ENCODE measurements at places on chromosomes 1 and 21. TPM values are rescaled to one million over a fixed set of nuclear protein-coding genes. Genes with fewer than 3 reads are reported as not detected.

The SPATA21 gene
- not detected for total RNA-seq

The LCE3D gene
- total RNA-seq, result not detected

The SPRR2G gene
- total RNA-seq, result not detected

The C8A gene
- total RNA-seq, result not detected

The TEX38 gene
- not detected for total RNA-seq

The LCE3C gene
- not detected for total RNA-seq

The NOS1AP gene
- 0.21 TPM for total RNA-seq

The HLX gene
- 2.0 TPM for total RNA-seq

The WNT4 gene
- not detected for total RNA-seq

The KRTAP19-5 gene
- not detected for total RNA-seq

The IRF6 gene
- total RNA-seq, result 2.3 TPM

The KCNE2 gene
- total RNA-seq, result 0.48 TPM

The MXRA8 gene
- 1.6 TPM for total RNA-seq

The ERG gene
- total RNA-seq, result not detected

The SIM2 gene
- 4.1 TPM for total RNA-seq

The C8B gene
- total RNA-seq, result not detected

The SLC44A5 gene
- total RNA-seq, result not detected

The OR6N1 gene
- not detected for total RNA-seq

The CEP350 gene
- 60.6 TPM for total RNA-seq

The BCL2L15 gene
- 1.3 TPM for total RNA-seq

The CCDC27 gene
- total RNA-seq, result not detected

The RPF1 gene
- total RNA-seq, result 68.2 TPM

The CRP gene
- total RNA-seq, result not detected

The NPR1 gene
- total RNA-seq, result 0.07 TPM

The PLA2G2C gene
- 3.1 TPM for total RNA-seq

The KCNK2 gene
- not detected for total RNA-seq

The KLHDC8A gene
- not detected for total RNA-seq

The PLA2G2D gene
- total RNA-seq, result not detected

The SPRR2B gene
- not detected for total RNA-seq

The ETV3L gene
- total RNA-seq, result not detected

The S100A7 gene
- total RNA-seq, result not detected

The TMEM54 gene
- total RNA-seq, result 2.0 TPM

The KRTAP19-3 gene
- not detected for total RNA-seq

The BTBD8 gene
- 3.1 TPM for total RNA-seq

The C1orf94 gene
- total RNA-seq, result not detected

The S100A7A gene
- total RNA-seq, result not detected

The CDC42BPA gene
- total RNA-seq, result 11.6 TPM

The PRAMEF15 gene
- total RNA-seq, result not detected

The NTMT2 gene
- total RNA-seq, result not detected

The PRELP gene
- total RNA-seq, result not detected

The SLC41A1 gene
- 23.7 TPM for total RNA-seq

The OR2T11 gene
- total RNA-seq, result not detected

The HSD3B1 gene
- total RNA-seq, result not detected

The ADCY10 gene
- total RNA-seq, result 0.07 TPM

The SPRR3 gene
- not detected for total RNA-seq

The WNT2B gene
- 0.53 TPM for total RNA-seq

The PTCH2 gene
- 1.8 TPM for total RNA-seq

The UTS2 gene
- not detected for total RNA-seq

The KMO gene
- not detected for total RNA-seq

Measured in activated T-cell treated with anti-CD3 and anti-CD28 coated beads, Interleukin-2, amount 50 U/mL, for 72 hours (primary cell).